ENCODE measurements at places on chromosomes 1 and 21.

GRCh38 chr1:15406614-15407559 is 2.8 kb upstream of the EFHD2 start:
- DNase-seq, result no peak

DNA sequence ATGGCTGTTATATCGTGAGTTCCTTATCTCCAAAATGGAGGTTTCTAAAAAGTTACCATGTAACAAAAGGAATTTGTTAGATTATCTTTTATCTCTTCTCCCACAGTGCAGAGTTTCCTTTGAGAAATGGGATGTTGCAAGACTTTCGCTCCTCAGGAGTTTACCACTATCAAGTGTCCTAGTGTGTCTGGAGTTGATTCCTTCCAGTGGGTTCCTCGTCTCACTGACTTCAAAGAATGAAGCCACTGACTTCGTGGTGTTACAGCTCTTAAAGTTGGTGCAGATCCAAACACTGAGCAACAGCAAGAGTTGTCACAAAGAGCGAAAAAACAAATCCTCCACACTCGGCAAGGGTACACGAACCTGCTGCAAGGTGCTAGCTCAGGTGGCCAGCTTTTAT is 37.0 kb downstream of the SPAG17 start:
- no peak for DNase-seq

DNA sequence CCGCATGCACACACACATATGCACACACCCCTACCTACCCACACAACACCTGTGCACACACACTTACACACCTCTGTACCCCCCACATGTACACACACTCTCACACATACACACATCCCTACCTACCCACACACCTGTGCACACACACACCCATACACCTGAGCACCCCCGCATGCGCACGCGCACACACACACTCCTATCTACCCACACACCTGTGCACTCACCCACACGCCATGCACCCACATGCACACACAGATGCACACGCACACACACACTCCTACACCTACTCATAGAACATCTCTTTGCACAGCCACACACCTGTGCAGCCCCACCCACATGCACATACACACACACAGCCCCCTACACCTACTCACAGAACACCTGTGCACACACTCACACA is 15.5 kb upstream of the PADI2 start:
- DNase-seq, result no peak

DNA sequence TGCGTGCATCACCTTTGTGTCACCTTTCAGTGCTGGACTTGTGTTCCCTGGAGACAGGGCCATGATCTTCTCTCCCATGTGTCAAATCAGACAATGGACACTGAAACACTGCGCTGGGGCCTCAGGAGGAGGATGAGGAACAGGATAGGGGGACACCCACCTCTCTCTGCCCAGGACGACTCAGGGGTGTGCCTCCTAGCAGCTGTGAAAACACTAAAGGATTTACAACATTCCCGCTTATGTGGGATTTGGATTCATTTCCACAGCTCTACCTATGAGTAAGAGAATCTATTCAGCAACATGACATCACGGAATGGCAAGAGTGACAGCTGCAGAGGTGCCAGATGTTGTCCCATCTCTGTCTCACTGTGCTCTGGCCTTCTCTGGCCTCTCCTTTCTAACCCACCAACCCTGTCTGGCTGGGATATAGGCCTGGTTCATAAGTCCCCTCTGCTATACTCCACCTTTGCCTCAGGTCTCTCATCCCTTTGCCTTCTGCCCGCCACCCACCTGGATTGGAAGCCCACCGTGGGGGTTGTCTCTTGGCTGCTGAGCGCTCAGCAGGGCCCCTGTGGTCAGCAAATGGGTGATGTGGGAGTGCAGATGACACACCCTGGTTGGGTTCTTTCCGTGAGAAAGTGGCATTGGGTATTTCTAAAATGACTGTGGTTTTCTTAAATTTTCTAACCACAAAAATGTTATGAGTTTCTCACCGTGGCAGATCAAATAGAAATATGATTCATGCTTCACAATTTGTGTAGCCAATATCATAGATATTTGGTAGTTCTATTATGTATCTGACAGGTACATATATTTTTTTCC is 47.1 kb upstream of the TLR5 start:
- DNase-seq, result peak; percentile 9
